ENCODE measurements at places on chromosomes 13 and 19.

- no peak for DNase-seq
Measured at GRCh38 chr19:58183817-58184215, 955 bp downstream of the ZNF274 start.

GRCh38 chr19:40147693-40148347, 43.4 kb upstream of the MAP3K10 start:
- no peak for DNase-seq

GRCh38 chr19:13982773-13983172, 23.3 kb downstream of the RFX1 start:
- DNase-seq, result no peak

DNA sequence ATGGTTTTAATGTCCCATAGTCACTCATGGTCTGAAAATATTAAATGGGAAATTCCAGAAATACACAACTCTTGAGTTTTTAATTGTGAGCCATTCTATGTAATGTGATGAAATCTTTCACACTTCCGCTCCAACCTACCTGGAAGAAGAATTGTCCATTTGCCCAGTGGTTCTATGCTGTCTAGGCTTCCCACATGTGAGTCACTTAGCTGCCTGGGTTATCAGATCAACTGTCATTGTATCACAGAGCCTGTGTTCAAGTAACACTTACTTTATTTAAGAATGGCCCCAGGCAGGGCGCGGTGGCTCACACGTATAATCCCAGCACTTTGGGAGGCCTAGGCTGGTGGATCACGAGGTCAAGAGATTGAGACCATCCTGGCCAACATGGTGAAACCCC, 1450.5 kb downstream of the EFNB2 start:
- DNase-seq, result no peak

Measured in GM12892 (cell line).